ENCODE measurements at places on chromosomes 6 and 20.
A peak's percentile ranks its signal among the peaks of the same experiment; 100 is the strongest.

- no peak for DNase-seq
These were observed 42.8 kb downstream of the IL20RA start for GRCh38 chr6:137001977-137002302.

DNA sequence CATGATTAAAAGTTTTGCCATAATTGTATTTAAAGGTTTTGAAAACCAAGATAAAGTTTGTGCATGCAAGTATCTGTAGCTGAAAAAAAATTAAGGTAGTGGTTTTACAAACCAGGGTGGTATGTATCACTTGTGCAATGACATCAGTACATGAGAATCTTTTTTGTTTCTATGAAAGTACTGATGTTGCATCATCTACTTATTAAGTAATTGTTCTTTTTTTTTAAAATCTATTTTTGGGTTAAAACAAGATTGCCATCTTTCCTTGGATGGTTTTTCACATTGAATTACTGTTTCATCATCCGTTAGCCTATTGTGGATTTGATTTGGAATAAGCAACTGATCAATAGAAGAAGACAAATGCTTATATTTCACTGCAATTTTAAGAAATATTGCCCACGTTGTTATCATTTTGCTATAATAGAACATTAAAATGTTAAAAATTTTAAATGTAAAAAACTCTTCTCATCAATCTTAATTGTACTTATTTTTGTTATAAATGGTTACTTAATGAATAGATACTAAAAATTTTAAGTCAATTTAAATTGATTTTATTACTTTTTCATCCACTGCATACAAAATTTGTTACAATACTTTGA, 39.8 kb upstream of the TAGAP start:
- no peak for DNase-seq

DNA sequence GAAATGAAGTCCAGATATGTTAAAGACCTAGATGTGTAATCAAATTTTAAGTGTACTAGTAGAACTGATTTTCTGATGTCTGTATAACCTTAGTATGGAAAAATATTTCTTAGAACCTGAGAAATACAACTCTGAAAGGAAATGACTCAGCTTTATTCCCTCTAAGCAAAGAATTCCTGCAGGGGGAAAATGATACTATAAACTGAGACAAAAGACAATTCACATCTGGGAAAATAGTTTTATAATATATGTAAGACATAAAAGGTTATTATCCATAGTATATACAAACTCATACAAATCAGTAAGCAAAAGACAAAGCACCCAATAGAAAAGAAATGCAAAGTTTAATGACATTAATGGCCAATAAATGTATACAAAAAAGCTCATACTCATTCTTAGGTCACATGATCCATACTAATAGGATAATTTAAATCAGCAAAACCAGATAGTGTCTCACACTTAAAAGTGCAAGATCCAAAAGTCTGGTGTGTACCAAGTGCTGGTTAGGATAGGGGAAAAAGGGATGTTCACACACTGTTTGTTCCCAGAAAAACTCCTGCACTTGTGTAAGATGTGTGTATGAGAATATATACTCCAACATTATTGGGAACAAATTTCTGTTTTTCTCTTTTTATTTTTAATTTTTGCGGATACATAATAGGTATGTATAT, 22.6 kb downstream of the RNF217 start:
- DNase-seq, result no peak

DNA sequence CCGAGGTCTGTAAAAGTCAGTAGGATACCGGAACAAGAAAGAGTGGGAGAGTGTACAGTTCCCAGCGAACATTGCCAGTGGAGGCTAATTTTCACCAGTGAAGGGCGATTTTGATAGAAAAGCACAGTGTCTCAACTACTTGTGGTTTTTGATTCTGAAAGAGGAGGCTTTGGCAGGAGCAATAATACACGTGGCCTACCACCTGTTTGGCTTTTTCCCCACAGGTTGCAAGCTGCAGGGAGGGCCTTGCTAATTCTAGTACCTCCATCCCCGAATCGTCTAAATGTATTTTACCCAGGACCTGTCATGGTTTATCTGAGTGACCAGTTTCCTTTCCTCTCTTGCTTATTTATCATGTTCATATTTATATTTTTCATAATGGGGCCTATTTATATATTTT, 3.3 kb upstream of the EFCAB8 start:
- DNase-seq, result no peak

GRCh38 chr6:160750276-160750689, 48.2 kb downstream of the PLG start:
- DNase-seq, result no peak

DNA sequence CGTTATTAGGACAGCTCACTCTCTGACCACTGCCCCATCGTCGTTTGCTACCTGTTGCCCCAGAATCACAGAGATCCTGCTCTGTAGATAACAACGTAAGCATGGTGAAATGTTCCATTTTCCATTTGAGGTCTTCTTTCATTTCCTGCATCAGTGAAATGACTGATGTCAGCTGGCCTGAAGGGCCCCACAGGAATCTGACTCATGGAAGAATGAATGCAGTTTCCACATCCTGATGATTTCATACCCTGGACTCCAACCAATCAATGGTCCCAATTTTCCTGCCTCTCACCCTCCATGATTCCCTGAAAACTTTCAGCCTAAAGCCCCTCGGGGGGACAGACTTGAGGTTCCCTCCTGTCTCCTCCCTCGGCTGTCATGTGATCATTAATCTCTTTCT, 394.4 kb upstream of the CDH4 start:
- DNase-seq, result no peak

- DNase-seq, result no peak
These were observed 30.6 kb downstream of the PTCHD4 start for GRCh38 chr6:48080227-48081009.

- no peak for DNase-seq
These were observed 50.9 kb downstream of the DEK start for GRCh38 chr6:18213439-18213838.

DNA sequence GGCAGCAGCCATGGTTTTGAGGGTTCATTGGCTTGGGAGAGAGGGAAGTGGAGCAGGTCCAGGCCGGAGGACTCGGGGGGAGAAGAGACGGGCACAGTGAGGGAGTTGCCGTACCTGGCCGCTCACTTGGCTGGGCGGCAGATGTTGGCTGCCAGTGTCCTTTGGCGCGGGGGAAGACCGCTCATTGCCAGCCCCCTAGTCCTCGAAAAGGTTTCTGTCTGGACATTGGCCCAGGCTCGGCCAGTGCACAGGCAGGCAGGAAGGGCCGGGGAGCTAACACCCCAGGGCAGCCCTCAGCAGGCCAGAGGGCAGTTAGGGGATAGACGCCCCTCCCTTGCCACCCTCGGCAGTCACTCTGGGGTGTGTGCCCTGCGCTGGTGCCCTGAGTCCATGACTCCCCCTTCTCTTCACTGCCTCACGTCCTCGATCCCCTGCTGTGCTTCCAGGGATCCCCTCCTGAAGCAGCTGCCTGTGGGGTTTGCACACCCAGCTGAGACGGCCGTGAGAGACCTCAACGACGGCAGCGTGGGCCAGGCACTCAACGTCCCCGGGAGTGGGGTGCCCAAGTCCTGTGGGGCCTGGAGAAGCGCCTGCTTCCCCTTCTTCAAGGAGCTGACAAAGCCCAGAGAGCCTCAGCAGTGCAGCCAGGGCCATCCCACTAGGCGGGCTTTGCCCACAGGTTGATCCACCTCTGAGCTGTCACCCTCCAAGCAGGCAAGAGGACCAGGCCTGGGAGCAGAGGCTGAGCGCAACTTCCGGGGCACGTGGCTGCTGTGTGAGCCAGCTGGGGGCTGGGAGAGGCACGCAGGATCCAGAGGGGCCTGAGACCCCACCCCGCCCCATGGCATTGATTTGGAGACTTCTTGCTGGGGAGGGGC, 20.4 kb downstream of the RBM38 start:
- DNase-seq, result no peak

- DNase-seq, result no peak
These were observed 64.6 kb upstream of the SCP2D1 start for GRCh38 chr20:18748987-18749386.

DNA sequence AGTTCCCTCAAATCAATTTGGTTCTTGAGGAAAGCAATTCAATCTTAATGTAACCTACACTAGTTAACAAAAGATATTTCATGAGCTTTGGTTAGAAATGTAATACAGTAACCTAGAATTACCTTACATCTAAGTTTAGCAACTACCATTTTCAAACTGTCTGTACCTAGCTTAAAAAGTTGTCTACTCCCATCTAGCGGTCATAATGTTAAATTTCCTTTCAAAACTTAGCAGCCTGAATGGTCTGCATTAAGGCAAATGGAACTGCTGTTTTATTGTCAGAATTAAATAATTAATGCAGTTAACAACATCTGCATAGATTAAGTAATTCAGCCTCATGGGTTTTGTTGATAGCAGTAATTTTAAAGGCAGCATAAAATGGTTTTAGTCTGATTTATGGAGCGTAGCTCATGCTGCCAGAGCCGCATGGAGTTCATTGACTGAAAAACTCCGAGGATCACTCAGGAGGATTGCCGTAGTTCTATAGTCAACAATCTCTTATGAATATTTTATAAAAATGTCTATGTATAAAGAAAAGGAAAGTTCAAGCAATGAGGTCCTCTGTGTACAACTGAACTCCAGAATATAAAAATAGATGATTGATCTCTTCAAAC, 485.4 kb upstream of the MANEA start:
- peak; percentile 79 for DNase-seq

- no peak for DNase-seq
These were observed 21.5 kb downstream of the GSTA3 start for GRCh38 chr6:52887910-52888524.

DNA sequence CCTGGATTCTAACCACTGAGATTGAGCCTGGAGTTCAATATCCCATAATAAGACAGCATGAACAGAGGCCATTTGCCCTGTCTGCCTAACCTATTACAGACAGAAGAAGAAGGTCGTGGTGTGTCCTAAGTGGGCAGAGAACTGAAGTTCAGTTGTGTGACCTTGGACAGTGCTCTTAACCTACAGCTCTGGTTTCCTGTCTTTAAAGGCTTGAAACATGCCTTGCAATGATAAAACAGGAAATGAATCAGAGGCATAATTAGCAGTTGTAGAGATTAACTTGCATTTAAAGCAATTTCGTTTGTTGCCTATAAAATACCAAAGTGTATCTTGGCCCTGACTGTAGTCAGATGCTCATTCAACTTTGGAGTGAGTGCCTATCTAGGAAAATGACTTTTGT, 507.2 kb upstream of the CHD6 start:
- DNase-seq, result no peak

DNA sequence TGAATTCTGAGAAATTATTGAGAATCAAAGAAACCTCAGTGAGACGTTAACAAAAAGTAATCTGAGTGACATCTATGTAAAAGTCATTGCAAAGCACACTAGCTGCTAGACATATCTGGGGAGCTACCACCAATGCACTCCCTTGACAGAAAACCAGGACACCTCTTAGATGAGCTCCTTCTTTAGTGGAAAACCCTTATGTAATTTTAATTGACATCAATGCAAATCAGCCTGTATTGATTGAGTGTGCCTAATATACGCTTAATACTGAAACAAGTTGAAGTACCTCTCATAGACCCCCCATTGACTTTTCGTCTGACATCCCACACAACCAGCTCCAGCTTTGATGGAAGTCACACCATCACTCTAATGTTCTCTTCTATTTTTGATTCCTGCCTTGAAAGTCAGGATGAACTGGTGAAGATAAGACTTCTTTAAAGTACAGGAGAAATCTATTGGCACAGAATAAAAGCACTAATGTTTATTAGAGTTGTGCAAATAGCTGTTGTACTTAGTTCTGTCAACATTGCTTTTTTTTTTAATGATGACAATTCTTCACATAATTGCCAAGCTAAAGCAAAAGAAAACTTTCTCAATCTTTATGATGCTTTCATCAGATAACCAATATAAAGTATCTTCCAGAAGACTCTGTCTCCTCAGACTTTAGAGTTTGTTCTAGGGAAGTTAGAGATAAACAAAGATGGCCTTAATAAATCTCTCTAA, 98.0 kb upstream of the FAM8A1 start:
- DNase-seq, result no peak

- no peak for DNase-seq
These were observed 151.8 kb upstream of the HEY2 start for GRCh38 chr6:125597411-125598253.

DNA sequence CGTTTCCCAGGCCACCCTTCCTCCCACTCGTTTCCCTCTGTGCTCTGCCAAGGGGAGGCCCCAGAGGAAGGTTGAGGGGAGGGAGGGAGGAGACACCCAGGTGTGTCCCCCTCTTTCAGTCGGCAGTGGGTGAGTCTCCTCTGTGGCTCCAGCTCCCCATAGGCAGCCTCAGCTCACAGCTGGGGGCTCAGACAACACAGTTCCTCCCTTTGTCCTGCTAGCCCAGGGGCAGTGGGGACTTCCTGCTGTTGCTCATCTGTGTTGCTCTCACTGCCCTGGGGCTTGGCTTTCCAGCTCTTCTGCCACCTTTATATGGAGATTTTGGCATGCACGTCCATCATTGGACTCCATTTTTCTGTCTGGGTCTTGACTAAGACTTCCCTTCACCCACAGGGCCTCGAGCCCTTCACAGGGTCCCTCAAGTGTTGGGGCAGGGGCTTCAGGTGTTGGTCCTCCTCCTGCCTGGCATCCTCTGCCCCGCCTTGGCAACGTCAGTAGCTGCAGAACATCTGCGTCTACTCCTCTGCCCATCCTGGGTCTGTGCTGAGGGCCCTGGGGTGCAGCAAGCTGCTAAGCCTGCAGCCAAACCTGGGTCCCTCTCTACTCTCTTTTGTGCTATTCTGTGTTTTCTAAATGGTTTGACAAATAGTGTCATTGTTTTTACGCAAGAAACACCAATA, 190.6 kb upstream of the PMEPA1 start:
- no peak for DNase-seq

- no peak for DNase-seq
These were observed 76.5 kb upstream of the GTSF1L start for GRCh38 chr20:43803276-43803675.

- DNase-seq, result no peak
These were observed 106.3 kb downstream of the PRKN start for GRCh38 chr6:162621246-162621645.

GRCh38 chr6:119322715-119323350, 26.7 kb downstream of the MAN1A1 start:
- DNase-seq, result no peak

- no peak for DNase-seq
These were observed 40.2 kb downstream of the CENPW start for GRCh38 chr6:126380072-126380583.

GRCh38 chr6:53984581-53984980, 126.7 kb upstream of the MLIP start:
- no peak for DNase-seq

GRCh38 chr6:149285626-149286025, 31.9 kb upstream of the TAB2 start:
- DNase-seq, result no peak

DNA sequence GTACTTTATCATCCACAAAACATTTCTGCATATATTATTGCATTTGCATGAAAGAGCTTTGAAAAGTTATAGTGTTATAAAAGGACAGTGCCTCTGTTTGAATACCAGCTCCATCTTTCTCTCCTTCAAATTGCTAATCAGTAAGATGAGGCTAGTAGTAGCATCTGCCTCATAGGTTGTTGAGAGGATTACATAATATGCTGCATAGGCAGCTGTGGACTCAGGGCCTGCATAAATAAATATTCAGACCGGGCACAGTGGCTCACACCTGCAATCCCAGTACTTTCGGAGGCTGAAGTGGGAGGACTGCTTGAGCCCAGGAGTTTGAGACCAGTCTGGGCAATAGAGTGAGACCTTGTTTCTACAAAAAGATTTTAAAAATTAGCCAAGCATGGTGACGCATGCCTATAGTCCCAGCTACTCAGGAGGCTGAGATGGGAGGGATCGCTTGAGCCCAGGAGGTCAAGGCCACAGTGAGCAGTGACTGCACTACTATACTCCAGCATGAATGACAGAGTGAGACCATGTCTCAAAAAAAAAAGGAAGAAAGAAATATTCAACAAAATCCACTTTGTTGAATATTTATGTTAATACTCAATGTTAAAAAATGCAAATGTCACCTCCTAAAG, 18.3 kb upstream of the SEC63 start:
- DNase-seq, result no peak
